T-helper 1 cell (primary cell): ENCODE measurements at places on chromosomes 4 and X.

DNA sequence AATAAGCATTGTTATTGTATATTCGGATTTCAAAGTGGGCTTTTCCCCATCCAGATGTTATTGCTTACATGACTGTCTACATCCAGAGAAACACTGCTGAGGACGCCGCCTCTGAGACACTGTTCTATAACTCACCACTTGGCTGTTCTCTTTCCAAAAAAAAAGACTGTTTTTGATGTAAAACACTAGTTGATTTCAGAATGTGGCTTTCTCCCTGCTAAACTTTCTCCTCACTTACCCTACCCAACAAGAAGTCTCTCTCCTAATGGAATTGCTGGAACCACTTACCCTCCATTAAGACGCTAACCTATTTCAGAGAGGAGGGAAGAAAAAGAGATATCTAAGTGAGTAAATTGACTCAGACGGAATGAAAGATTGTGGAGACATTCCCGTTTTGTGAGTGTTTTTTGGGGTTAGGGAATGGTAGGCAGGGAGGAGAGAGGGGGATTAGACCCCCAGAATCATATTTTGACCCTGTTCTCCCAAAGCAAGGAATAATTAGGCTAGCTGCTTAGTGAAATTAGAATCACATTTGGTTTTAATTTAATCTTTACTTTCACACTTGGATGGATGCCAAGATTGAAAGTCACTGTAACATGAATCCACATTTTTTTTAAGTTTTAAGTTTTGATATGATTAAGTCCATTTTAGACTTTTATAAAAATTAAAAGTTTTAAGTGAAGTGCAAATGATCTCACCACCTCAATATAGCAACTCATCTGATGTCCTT, 174.9 kb downstream of the CHIC2 start:
- DNase-seq: no peak

GRCh38 chr4:48778431-48779094, 1.5 kb downstream of the FRYL start:
- DNase-seq: peak; percentile 13

GRCh38 chrX:40392599-40392998, 188.2 kb upstream of the ATP6AP2 start:
- DNase-seq: no peak

DNA sequence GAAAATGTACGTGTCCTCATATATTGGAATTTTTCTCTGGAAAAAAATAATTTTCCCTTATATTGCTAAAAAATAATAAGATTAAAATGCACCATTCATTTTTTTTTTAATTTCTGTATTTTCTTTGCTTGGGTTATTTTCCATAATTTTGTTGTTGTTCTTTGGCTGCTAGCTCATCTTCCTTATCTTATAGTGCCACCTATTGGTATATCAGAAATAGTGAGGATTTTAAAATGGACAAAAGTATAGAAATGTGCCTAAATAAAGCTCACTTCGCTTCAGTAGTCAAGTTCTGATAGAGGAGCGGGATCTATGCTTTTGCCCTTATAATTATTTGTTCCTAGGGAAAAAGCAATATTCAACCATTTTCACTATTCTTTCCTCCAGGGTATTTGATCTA, 134.8 kb downstream of the NAP1L3 start:
- DNase-seq: no peak

- DNase-seq: no peak
Observed at GRCh38 chrX:148382983-148383382, 117.4 kb upstream of the AFF2 start.

DNA sequence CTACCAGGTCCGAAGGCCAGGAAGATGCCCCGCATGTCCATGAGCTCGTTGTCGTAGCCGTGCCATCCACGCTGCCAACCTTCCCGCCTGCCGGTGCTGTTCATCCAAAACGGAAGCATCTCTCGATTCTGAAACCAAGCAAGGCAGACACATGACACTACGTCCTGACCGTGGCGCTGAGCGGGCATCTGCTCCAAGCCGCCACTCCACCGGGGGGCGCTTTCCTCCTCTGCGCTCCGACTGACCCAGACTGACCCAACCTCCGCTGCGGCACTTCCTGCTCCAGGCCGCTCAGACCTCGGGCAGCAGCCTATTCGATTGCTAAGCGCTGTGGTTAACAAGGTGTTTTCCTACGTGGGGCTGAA, 120.5 kb downstream of the ENPP6 start:
- DNase-seq: no peak

GRCh38 chr4:158193171-158193749, 17.0 kb upstream of the TMEM144 start:
- DNase-seq: no peak

GRCh38 chrX:55794405-55794804, 76.9 kb downstream of the RRAGB start:
- DNase-seq: no peak

- DNase-seq: no peak
Observed at GRCh38 chr4:177492022-177492421, 49.8 kb upstream of the AGA start.

DNA sequence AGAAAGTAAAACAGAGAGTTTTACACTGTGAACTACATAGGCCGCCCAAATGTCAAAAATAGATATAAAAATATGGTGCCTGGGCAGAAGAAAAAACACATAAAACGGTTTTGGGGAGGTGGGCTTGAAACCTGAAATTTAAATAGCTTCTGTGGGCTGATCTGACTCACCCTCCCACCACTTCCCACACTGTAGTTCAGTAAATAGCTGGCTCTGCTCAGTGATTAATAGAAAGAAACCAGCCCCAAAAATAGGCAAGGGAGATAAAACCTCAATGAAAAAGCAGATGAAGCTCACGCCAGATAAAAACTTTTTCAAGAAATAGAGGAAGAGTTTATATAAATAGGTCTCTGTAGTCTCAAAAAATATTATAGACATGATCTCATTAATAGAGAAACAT, 13.2 kb upstream of the COX7B2 start:
- DNase-seq: no peak

- DNase-seq: no peak
Observed at GRCh38 chr4:95572304-95572991, 23.7 kb upstream of the UNC5C start.

DNA sequence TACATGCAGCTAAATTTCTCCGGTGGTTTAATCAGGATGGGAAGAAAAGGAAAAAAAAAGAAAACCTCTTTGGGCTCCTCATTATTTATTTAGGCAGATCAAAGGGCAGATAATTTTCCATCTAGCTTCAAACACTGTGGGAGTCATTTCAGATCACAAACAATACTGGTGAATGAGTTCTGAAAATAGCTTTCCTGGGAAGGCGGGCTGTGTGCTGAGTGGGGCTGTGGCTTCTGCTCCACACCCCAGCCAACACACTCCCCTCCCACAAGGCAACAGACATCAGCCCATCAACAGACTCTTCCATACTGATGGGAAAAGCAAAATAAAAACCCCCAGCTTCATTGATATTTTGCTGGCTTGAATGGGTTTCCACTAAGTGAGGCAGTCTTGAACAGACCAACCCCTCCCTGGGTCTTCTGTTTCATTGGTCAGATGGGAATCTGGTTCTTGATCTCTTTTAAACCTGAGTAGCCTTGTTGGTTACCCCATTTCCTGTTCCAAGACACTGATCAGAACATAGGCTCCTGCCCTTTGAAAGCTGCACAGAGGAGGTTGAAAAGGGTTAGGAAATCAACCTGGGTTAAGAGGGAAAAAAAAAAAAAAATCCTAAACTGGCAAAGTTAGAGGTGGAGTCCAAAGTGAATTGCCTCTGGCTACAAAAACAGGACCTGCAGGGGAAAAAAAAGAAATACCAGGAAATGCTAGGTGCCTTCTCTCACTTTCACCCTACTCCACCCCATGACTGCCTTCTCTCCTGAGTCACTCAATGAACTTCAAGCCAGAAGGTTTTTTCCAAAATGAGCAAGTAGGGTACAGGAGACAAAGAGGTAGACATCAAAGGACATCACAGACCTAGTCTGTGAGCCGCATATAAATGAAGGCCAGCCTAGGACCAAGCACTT, 20.0 kb downstream of the AMOT start:
- no peak for DNase-seq

- DNase-seq: no peak
Observed at GRCh38 chr4:15374656-15375055, 53.2 kb upstream of the C1QTNF7 start.
